ENCODE measurements at places on chromosomes 13 and 19. TPM values are rescaled to one million over a fixed set of nuclear protein-coding genes. Genes with fewer than 3 reads are reported as not detected.

Gene EBI3
- 1.2 TPM for total RNA-seq

Gene ZNF230
- 5.5 TPM for total RNA-seq

Gene NECTIN2
- total RNA-seq: not detected

Gene HTR2A
- total RNA-seq: not detected

Gene NBEA
- 0.45 TPM for total RNA-seq

DNA sequence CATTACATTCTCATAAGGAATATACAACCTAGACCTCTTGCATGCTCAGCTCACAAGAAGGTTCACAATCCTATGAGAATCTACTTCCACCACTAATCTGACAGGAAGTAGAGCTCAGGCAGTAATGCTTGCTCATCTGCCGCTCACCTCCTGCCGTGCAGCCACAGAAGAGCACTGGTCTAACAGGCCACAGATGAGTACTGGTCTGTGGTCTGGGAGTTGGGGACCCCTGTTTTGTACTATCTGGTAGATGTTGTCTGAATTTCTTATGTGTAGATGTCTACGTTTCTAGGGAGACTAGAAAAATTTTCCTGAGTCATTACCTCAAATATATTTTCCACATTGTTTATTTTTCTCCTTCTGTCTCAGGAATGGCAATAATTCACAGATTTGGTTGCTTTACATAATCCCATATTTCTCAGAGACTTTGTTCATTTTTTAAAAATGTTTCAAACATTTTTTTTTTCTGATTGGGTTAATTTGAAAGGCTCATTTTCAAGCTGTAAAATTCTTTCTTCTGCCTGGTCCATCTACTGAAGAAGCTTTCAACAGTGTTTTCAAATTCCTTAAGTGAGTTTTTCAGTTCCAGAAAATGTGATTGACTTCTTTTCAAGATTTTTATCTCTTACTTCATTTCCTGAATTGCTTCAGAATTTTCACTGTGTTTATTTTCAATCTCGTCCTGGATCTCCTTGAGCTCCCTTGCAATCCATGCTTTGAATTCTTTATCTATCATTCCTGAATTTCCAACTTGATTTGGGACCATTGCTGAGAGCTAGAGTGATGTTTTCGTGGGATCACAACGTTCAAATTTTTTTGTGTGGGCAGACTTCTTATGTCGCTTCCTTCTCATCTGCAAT lies 1322.2 kb downstream of the PCDH9 start:
- H3K4me3 ChIP-seq: no peak overlapping the region
- no peaks in the 10 kb centered on the region for H3K27me3 ChIP-seq
- no peaks in the 10 kb centered on the region for H3K36me3 ChIP-seq
- DNase-seq: no peak

DNA sequence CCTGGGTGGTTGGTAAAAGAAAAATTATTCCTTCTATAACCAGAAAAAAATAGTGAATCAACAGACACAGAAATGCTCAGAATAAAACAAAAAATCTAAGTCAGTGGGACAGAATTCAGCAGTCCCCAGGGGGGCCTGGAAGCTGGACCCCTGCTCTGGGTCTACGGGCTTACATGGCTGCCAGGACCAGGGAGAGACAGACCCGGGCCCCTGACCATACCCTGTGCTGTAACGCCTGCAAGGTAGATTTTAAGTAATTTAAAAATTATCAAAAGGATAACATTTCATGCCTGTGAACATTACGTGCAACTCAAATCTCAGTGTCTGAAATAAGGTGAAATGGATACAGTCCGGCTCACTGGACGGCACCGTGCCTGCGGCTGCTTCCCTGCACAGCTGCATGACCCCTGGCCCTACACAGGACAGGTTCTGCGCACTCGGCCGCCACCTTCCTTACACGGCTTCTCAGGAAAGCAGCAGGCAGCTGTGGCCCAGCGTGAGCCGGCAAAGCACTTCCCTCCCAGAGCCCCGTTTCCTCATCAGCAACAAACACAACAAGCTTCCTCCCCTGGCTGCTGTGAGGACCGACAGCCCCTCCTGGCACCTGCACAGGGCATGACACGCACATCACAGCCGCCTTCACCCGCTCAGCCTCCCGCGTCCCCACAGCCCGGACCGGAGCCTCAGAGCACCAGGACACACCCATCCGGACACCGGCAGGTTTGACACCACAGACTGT lies 22.2 kb downstream of the RASA3 start:
- H3K4me1 ChIP-seq: peaks cover 75% of the 10 kb centered on the region
- peak overlapping the region; percentile 97 for H3K27ac ChIP-seq
- H3K27me3 ChIP-seq: no peaks in the 10 kb centered on the region
- peak overlapping the region; percentile 76 for H3K4me3 ChIP-seq

DNA sequence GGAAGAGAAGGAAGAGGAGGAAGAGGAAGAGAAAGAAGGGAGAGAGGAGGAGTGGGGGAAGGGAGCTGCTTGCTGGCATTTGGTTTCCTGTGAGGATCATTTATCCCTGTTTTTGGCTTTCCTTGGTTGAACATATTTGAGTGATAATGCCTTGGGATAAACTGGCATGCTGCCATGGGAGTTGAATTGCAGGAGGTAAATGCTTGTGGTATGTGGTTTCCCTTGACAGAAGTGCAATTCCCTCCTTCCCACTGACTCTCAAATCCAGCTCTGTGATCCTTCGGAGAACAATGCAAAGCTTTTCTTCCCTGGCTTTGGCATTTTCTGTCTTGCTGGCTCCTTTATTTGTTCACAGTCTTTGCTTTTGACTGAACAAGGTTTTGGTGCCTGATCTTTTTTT lies 27.2 kb upstream of the CBY2 start:
- no peak overlapping the region for H3K4me3 ChIP-seq
- DNase-seq: no peak
- peaks cover 2% of the 10 kb centered on the region for H3K36me3 ChIP-seq
- peaks cover 5% of the 10 kb centered on the region for H3K4me1 ChIP-seq
- H3K27ac ChIP-seq: no peak overlapping the region
- H3K27me3 ChIP-seq: no peaks in the 10 kb centered on the region

- no peak overlapping the region for H3K4me3 ChIP-seq
- H3K27me3 ChIP-seq: peaks cover 2% of the 10 kb centered on the region
- DNase-seq: peak; percentile 24
- H3K4me1 ChIP-seq: no peaks in the 10 kb centered on the region
- H3K27ac ChIP-seq: no peak overlapping the region
- H3K36me3 ChIP-seq: no peaks in the 10 kb centered on the region
Observed at GRCh38 chr13:32001154-32001768, 30.3 kb upstream of the FRY start.

DNA sequence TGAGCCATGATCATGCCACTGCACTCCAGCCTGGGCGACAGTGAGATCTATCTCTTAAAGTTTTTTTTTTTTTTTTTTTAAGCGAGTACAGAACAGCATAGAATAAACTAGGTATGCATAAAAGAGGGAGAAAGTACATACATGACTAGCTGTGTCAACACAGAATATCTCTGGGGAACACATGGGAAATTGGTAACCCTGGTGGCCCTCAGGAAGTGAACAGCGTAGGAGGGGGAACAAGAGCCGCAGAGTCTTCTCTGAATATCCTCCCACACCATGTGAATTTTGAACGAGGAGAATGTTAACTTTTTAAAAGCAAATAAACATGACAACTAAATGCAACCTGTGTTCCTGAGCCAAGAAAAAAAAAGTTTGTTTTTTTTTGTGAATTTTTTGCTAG lies 15.2 kb downstream of the PHLDB3 start:
- H3K4me3 ChIP-seq: no peak overlapping the region
- no peaks in the 10 kb centered on the region for H3K4me1 ChIP-seq
- no peak overlapping the region for H3K27ac ChIP-seq
- no peaks in the 10 kb centered on the region for H3K27me3 ChIP-seq
- H3K36me3 ChIP-seq: no peaks in the 10 kb centered on the region
- DNase-seq: no peak

- no peak within 1 kb of the TSS for H3K4me3 ChIP-seq
- no peaks in the 10 kb centered on the region for H3K4me1 ChIP-seq
- no peak for DNase-seq
- no peaks in the 10 kb centered on the region for H3K36me3 ChIP-seq
- H3K27me3 ChIP-seq: peaks cover 39% of the 10 kb centered on the region
- H3K27ac ChIP-seq: no peak within 1 kb of the TSS
Observed at GRCh38 chr19:33621811-33622504, at the start of gene CHST8. Gene CHST8, plus strand, starts transcription at chr19:33621953. Its CDS starts 67,309 bp downstream, at chr19:33689262.

DNA sequence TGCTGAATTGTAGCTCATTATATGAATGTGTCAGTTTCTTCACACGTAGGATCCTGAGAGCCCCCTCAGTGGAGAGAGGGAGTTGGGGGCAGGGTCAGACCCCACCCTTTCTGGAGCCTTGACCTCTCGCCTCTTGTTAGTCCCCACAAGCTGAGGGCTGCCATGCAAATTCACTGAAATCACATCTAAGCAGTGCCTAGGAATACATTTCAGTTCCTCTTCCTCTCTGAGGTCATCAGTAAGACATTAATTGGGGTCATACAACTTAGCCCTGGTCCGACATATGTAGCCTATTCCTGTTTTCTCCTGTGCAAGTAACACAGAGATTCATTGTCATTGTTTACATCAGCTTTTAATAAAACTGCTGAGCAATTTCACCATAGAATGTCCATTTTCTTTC lies 30.0 kb downstream of the MYO9B start:
- H3K27ac ChIP-seq: no peak overlapping the region
- DNase-seq: no peak
- peaks cover 39% of the 10 kb centered on the region for H3K4me1 ChIP-seq
- H3K4me3 ChIP-seq: no peak overlapping the region

DNA sequence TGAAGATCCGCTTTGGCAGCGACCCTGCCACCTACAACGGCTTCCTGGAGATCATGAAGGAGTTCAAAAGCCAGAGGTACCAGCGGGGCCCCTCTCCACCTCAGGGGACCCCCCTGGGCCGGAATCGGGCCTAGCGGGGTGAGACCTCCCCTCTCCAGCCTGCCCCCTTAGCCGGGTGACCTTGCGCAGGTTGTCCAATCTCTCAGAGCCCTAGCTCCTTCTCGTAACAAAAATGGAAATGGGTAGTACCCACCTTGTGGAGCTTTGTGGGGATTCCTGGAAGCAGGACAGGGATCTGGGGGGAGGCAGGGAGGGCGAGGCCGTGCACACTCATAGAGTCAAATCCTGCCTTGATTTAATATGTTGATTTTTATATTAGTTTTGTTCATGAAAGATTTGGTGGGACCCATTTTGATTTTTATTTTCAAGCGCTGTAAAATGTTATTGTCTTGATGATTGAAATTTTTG lies 658 bp downstream of the SIN3B start:
- no peak for DNase-seq
- H3K36me3 ChIP-seq: peaks cover 15% of the 10 kb centered on the region
- H3K27ac ChIP-seq: peak overlapping the region; percentile 83
- peaks cover 30% of the 10 kb centered on the region for H3K4me1 ChIP-seq
- peaks cover 23% of the 10 kb centered on the region for H3K27me3 ChIP-seq

DNA sequence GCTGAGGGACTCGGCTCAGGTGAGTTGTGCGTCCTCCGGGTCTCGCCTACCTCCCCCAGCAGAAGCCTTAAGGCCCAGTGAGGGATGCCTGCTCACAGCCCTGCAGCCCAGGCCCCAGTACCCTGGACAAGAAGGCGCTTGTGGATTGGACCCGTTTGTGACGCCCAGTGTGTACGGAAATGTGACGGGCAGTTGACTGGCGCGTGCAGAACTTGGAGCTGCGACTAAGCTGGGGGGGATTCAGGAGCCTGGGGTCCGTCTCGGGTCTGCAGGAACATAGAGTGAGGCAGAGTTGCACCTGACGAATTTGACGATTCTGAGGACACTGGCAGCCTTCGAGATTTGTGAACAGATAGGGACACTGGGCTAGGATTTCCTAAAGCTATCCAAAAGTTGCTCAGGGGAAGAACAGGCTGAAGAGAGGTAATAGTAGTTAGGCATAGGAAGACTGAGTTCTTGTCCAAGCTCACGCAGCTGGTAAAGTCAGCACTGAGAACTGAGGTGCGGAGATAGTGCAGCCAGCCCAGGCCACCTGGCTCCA lies 519 bp downstream of the ZNF551 start:
- peaks cover 32% of the 10 kb centered on the region for H3K4me1 ChIP-seq
- H3K36me3 ChIP-seq: peaks cover 61% of the 10 kb centered on the region
- DNase-seq: no peak
- H3K27ac ChIP-seq: peak overlapping the region; percentile 96
- H3K27me3 ChIP-seq: no peaks in the 10 kb centered on the region

- peaks cover 8% of the 10 kb centered on the region for H3K36me3 ChIP-seq
- H3K4me3 ChIP-seq: no peak overlapping the region
- no peak overlapping the region for H3K27ac ChIP-seq
- H3K4me1 ChIP-seq: peaks cover 14% of the 10 kb centered on the region
- H3K27me3 ChIP-seq: no peaks in the 10 kb centered on the region
Observed at GRCh38 chr13:40197936-40198595, 468.4 kb downstream of the FOXO1 start.

DNA sequence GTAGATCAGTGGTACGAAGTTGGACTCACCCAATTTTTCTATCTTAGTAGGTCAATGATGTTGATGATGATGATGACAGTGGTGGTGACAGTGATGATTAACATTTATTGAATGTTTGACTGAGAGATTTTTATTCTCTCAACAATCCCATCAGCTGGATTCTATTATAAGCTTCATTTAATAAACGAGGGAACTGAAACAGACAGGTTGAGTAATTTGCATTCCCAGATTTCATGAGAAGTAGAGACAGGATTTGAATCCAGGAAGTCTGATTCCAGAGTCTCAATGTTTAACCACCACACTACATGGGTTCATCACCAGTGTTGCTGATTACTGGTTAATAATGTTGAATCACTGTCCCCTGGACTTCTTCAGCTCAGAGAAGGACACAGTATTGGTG lies 168.9 kb downstream of the FLT1 start:
- no peak overlapping the region for H3K4me3 ChIP-seq
- H3K36me3 ChIP-seq: no peaks in the 10 kb centered on the region
- H3K27me3 ChIP-seq: no peaks in the 10 kb centered on the region

DNA sequence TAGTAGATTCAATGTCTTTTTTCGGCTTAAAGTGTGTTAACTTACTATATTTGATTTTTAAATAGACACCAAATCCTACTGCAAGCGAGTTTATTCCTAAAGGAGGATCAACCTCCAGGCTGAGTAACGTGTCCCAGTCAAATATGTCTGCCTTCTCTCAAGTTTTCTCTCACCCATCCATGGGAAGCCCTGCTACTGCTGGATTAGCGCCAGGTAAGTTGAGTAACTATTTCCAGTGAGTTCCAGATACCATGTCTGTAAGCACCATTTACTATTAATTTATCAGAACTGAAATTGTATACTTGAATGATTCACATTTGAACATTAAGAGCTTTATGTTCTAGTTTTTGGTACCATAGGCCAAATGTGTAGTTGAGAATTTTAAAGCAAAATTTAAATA lies 81.8 kb downstream of the PAN3 start:
- no peak overlapping the region for H3K27ac ChIP-seq
- no peak overlapping the region for H3K4me3 ChIP-seq
- DNase-seq: no peak
- peaks cover 10% of the 10 kb centered on the region for H3K36me3 ChIP-seq
- H3K27me3 ChIP-seq: no peaks in the 10 kb centered on the region
- no peaks in the 10 kb centered on the region for H3K4me1 ChIP-seq

- H3K27ac ChIP-seq: no peak overlapping the region
- no peaks in the 10 kb centered on the region for H3K27me3 ChIP-seq
- H3K36me3 ChIP-seq: peaks cover 45% of the 10 kb centered on the region
- peaks cover 32% of the 10 kb centered on the region for H3K4me1 ChIP-seq
- no peak overlapping the region for H3K4me3 ChIP-seq
- no peak for DNase-seq
Observed at GRCh38 chr13:74077375-74077774, 56.8 kb downstream of the KLF12 start.

Data from activated CD4-positive, alpha-beta T cell treated with anti-CD3 and anti-CD28 coated beads, Interleukin-2, amount 10 ng/mL, durations not matched to agents 7 days and 5 days (primary cell).